ENCODE measurements at places on chromosomes 2 and 18. TPM values are rescaled to one million over a fixed set of nuclear protein-coding genes. Genes with fewer than 3 reads are reported as not detected.

DNA sequence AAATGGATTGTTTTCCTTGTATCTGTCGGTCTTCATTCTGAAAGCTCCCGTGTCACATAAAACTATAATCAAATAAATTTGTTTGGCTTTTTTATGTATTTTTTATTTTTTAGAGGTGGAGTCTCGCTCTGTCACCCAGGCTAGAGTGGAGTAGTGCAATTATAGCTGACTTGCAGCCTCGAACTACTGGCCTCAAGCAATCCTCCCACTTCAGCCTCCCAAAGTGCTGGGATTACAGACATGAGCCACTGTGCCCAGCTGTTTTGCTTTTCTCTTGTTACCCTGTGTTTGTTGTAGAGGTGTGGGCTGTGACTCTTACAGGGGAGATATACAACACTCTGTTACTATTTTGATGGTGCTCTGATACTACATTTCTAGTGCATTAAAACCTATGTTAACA, 2.2 kb downstream of the GALM start:
- H3K27ac ChIP-seq, result peak overlapping the region; percentile 78
- no peaks in the 10 kb centered on the region for H3K27me3 ChIP-seq
- no peaks in the 10 kb centered on the region for H3K4me1 ChIP-seq
- no peak for DNase-seq
- H3K4me3 ChIP-seq, result no peak overlapping the region
- no peaks in the 10 kb centered on the region for H3K36me3 ChIP-seq

SCTR gene
- 0.37 TPM for total RNA-seq

ZNF396 gene
- 1.5 TPM for total RNA-seq

- no peak for DNase-seq
- no peak overlapping the region for H3K4me3 ChIP-seq
- no peaks in the 10 kb centered on the region for H3K27me3 ChIP-seq
Measured at GRCh38 chr2:86821306-86821705, 30.6 kb upstream of the CD8A start.

DNA sequence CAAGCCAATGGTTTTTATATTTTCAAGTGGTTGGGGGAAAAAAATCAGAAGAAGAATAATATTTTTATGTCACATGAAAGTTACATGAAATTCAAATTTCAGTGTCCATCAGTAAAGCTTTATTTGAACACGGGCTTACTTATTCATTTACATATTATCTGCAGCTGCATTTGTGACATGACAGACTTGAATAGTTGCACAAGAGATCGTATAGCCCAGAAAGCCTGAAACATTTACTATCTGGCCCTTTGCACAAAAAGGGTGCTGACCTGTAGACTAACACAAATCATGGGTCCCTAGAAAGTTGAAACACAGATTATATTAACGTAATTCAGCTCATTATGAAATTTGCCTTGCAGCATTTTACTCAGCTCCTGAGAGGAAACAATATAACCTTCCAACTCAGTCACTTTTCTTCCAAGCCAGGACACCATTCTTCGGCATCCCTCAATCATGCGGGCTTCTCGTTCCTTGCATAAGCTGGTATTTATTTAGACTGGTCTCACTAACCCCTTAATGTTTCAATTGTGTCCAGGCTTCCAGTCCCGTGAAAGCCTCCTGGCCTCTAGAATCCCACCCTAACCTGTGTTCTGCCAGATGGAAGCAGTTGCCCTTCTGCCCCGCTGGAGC, 402.7 kb downstream of the SETBP1 start:
- no peak for DNase-seq
- H3K4me3 ChIP-seq, result no peak overlapping the region
- H3K4me1 ChIP-seq, result no peaks in the 10 kb centered on the region
- H3K27me3 ChIP-seq, result no peaks in the 10 kb centered on the region

GRCh38 chr2:237041231-237041630, 44.5 kb upstream of the COPS8 start:
- H3K4me3 ChIP-seq, result no peak overlapping the region
- H3K27me3 ChIP-seq, result no peaks in the 10 kb centered on the region
- no peaks in the 10 kb centered on the region for H3K4me1 ChIP-seq
- no peaks in the 10 kb centered on the region for H3K36me3 ChIP-seq

RPIA gene
- total RNA-seq, result 2.2 TPM

- H3K27ac ChIP-seq, result no peak overlapping the region
- no peak for DNase-seq
- H3K27me3 ChIP-seq, result no peaks in the 10 kb centered on the region
- no peaks in the 10 kb centered on the region for H3K4me1 ChIP-seq
- no peak overlapping the region for H3K4me3 ChIP-seq
- H3K36me3 ChIP-seq, result no peaks in the 10 kb centered on the region
Measured at GRCh38 chr2:113084249-113085000, 16.7 kb downstream of the IL1F10 start.

- no peaks in the 10 kb centered on the region for H3K4me1 ChIP-seq
- H3K27ac ChIP-seq, result no peak overlapping the region
- H3K27me3 ChIP-seq, result no peaks in the 10 kb centered on the region
- H3K4me3 ChIP-seq, result no peak overlapping the region
- no peaks in the 10 kb centered on the region for H3K36me3 ChIP-seq
Measured at GRCh38 chr2:84077496-84077895, 381.6 kb downstream of the SUCLG1 start.

GRCh38 chr2:222887124-222887523, 26.3 kb downstream of the ACSL3 start:
- no peaks in the 10 kb centered on the region for H3K4me1 ChIP-seq
- H3K4me3 ChIP-seq, result no peak overlapping the region
- H3K27me3 ChIP-seq, result no peaks in the 10 kb centered on the region
- H3K36me3 ChIP-seq, result no peaks in the 10 kb centered on the region
- no peak for DNase-seq

LRRTM4 gene
- total RNA-seq, result 0.09 TPM

SLC11A1 gene
- total RNA-seq, result 4.2 TPM

HOXD13 gene
- total RNA-seq, result not detected

BARD1 gene
- total RNA-seq, result 6.1 TPM

DNA sequence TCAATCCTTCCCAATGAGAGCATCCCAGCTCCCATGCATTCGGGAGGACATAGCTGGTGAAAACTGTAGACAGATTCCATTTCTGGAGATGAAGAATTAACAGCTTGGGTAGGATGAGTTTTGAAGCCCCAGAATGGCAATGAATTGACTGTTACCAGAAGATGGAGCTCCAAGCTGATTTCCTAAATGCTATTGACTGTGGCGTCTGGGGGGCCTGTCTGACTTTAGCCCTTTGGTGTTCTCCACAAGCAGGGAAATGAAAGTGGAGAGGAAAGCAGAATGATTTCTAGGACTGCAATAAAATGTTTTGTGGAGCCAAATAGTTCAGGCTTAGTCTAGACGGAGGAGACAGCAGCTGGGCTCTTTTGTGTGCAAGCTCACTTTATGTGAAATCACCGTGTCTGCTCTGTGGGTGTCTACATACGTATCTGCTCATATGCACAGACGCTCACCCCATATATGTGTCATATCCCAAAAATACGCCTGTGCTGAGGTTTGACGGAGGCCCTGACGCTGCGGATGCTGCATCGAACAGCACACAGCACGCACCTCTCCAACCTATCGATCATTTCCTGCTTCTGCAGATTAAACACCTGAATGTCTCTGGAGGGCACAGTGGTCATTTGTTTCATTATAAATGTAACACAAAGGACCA, 166.4 kb upstream of the PXDN start:
- no peak overlapping the region for H3K4me3 ChIP-seq
- H3K4me1 ChIP-seq, result no peaks in the 10 kb centered on the region
- no peak overlapping the region for H3K27ac ChIP-seq
- no peaks in the 10 kb centered on the region for H3K36me3 ChIP-seq
- no peaks in the 10 kb centered on the region for H3K27me3 ChIP-seq

GRCh38 chr2:71780162-71780561, 326.8 kb downstream of the DYSF start:
- DNase-seq, result no peak
- H3K4me3 ChIP-seq, result no peak overlapping the region
- no peaks in the 10 kb centered on the region for H3K27me3 ChIP-seq
- H3K27ac ChIP-seq, result no peak overlapping the region
- H3K4me1 ChIP-seq, result no peaks in the 10 kb centered on the region

DNA sequence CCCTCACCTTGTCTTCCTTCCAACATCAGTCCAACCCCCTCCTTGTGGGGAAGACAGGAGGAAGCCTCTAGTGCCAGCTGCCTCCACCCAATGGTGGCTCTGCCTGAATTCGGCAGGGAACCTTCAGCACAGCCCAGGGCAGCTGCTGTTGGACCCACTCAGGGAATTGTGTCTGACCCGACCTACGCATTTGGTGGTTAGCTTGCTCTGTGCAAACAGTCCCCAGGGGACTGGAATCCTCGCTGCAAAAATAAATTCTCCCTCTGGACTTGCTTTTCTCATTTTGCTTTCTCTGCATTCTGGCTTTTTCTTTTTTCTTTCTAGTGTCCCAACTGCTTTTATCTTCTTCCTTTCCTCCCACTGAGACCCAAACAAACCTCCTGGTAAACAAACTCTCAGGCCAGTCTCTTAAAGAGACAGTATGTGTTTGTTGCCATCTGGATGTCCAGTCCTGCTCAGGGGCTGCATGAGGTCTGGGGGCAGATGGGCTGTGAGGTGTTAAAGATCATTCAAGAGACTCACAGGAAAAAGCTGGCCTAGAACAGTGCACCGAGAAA, 137.7 kb upstream of the HAAO start:
- H3K36me3 ChIP-seq, result no peaks in the 10 kb centered on the region
- no peaks in the 10 kb centered on the region for H3K27me3 ChIP-seq
- H3K4me1 ChIP-seq, result peaks cover 14% of the 10 kb centered on the region

DNA sequence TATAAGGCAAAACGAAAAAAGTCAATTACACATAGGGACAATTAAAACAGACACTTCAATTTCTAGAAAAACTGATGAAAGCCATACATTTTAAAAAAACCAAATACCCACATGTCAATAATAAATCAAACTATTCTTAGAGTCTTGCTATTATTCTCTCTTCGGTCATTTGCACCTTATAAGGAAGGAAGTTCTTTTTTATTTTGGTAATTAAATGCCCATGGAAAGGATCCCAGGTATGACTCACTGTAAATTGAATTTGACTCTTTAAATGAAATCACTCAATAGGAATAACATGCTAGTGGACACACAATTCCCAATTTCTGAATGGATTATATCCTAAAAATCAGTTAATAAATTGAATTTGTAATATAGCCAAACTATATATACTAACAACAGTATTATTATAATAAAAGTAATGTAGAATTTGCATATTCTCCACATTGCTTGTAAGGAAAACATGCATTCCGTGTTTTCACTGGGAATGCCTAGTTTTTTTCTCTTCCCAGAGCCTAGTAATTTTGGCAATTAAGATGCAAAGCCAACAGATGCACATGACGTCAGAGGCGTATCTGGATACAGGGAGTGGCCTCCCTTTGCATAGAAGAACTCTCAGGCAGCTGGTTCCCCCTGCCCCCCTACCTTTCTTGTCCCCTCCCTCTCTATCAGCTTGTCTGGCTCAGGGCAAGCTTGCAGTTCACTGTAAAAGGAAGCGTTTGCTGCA, 153.5 kb upstream of the PGAP1 start:
- DNase-seq, result no peak
- no peak overlapping the region for H3K27ac ChIP-seq
- H3K27me3 ChIP-seq, result no peaks in the 10 kb centered on the region

- no peak for DNase-seq
- H3K4me3 ChIP-seq, result no peak overlapping the region
- H3K27ac ChIP-seq, result no peak overlapping the region
Measured at GRCh38 chr2:233990261-233990798, 60.2 kb upstream of the SPP2 start.

DNA sequence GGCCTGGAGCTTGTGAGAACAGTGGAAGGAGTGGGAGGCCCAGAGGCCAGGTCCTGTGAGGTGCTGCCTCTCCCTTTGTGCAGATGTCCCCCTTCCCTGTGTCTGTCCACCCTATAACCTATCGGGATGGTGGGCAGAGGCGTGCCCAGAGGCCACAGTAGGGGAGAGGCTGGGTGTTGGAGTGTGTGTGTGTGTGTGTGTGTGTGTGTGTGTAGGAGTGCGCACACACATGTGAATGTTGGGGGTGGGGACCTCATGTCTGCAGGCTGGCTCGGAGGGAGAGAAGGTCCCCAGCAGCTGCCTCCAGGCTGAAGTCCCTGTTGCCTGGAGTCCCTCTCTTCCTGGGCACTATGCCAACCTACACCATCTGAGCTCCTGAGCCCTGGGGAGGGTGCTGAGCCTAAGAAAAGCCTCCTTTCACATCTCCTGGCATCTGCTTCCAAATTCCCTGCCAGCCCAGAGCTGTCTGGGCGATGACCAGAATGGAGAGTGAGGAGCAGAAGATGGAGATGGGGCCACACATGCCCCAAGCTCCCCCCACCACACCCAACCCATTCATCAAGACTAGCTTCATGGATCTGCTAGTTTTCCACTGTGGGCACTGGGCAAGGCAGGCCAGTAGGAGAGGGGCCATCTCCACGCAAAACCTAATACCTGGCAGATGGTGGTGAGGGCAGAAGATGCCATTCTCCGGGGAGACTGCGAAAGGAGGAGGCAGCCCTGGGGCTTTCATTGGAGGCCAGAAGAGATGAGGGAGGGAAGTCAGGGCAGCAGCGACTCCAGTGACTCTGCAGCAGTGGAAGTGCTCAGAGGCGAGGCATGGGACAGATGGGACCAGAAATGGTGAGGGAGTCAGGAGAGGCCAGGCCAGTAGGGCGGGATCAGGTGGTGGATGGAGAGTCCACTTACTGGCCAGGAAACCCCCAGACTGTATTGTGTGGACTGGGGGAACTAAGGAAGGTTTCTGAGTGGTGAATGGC, 20.3 kb downstream of the KCNK3 start:
- no peaks in the 10 kb centered on the region for H3K36me3 ChIP-seq
- H3K27me3 ChIP-seq, result no peaks in the 10 kb centered on the region
- H3K4me1 ChIP-seq, result no peaks in the 10 kb centered on the region

DNA sequence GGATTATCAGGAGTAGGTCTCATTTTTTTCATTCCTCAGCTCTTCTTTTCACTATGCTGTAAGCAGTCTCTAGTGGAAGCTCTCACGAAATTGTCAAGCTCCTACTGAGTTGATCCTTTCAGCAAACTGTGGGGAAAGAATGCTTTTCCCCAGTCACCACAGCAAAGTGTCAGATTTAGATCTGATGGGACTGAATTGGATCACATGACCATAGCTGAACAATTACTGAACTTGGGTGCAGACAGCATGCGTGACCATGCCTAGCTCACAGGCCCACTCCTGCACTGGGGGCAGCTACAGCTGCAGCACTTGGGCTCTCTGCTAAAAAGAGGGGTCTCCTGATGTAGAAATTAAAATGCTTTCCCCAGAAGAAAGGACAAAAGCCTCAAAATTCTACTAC, 3.1 kb downstream of the ARHGAP15 start:
- DNase-seq, result no peak
- H3K4me3 ChIP-seq, result no peak overlapping the region
- H3K27me3 ChIP-seq, result no peaks in the 10 kb centered on the region
- H3K27ac ChIP-seq, result no peak overlapping the region

Measured in right lobe of liver (tissue), 6 donors.